ENCODE measurements at places on chromosomes 6 and 20.

- no peak for DNase-seq
Observed at GRCh38 chr6:106626485-106626884, 2.8 kb downstream of the RTN4IP1 start.

GRCh38 chr6:53866226-53866625 lies 71.4 kb downstream of the LRRC1 start:
- no peak for DNase-seq

GRCh38 chr20:57199656-57200405 lies 66.6 kb downstream of the BMP7 start:
- no peak for DNase-seq

- DNase-seq, result no peak
Observed at GRCh38 chr6:134431421-134431859, 113.5 kb upstream of the SGK1 start.

DNA sequence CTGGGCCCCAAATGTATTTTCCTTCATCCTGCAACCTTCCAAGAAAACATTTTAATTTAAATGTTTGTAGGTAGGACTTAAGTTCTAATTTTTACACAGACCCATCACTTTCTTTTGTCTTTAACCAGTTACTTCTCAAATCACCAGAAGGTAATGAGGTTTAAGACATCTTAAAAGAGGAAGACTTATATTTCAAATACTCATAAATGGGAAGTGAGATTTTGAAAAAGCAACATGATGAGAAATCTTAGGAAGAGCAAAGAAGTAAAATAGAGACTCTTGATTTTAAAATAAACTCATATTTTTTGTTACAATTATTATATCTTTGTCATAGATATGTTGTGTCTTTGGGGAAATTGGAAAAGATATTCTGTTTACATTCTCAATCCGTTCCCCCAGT lies 82.3 kb downstream of the SYNE1 start:
- DNase-seq, result no peak

GRCh38 chr20:51357543-51357942 lies 185.0 kb downstream of the NFATC2 start:
- DNase-seq, result no peak

- peak; percentile 23 for DNase-seq
Observed at GRCh38 chr6:41492261-41492891, 53.8 kb upstream of the FOXP4 start.

GRCh38 chr6:144429753-144430152 lies 144.6 kb downstream of the UTRN start:
- no peak for DNase-seq

- no peak for DNase-seq
Observed at GRCh38 chr6:81996414-81996813, 243.9 kb upstream of the TENT5A start.

DNA sequence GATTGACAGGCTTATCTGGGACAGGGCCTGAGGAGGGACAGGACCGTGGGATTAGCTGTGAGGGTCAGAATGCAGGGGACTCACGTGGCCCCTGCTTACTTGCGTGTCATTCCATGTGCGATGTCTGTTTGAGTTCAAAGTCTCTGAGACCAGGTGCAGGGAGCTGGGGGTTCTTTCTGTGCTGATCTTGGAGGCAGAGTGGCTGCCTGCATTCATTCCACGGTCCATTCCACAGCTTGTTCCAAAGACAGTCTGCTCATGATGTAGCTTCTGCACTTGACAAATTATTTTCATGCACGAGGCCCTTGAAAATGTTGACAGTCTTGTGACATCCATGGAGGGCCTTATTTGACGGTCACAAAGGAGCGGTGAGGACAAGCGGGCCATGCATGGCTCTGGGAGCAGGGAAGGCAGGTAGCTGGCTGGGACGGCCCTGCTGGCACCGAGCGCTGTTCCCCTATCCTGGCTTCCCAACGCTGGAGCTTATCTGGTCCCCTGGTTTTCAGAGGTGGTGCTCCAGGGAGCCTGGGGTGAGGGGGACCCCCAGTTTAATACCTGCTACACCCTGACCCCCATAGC lies 156.3 kb upstream of the RNF24 start:
- DNase-seq, result no peak

GRCh38 chr6:75101896-75102295 lies 104.0 kb downstream of the COL12A1 start:
- DNase-seq, result no peak

DNA sequence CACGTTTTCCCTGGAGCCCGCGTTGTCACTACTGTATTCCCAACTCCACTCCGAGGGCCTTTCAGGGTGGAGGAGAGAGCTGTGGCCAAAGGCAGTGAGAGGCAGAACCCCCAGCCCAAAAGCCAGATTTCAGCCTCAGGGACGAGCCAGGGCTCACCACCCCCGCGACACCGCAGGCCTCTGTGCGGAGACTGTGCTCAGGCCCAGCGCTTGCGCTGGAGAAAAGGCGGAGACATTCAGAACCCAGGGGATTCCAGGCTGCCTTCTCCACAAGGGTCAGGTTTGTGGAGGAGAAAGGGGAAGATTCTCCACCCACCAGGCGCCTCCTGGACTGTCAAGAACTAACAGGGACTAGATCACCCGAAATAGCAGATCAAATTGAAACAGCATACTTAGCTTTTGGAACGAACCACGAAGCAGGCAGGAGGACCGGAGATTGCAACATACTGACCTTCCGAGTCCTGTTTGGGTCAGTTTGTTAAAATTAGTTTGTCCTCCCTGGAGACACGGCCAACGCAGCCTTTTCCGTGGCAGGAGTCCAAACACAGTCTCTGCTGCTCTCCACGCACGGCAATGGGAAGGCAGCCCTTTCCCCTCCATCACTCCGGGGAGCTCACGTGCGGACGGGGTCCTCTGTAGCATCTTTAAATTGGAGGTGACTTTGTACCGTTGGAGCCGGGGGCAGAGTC lies 14.4 kb downstream of the DLL1 start:
- DNase-seq, result no peak

DNA sequence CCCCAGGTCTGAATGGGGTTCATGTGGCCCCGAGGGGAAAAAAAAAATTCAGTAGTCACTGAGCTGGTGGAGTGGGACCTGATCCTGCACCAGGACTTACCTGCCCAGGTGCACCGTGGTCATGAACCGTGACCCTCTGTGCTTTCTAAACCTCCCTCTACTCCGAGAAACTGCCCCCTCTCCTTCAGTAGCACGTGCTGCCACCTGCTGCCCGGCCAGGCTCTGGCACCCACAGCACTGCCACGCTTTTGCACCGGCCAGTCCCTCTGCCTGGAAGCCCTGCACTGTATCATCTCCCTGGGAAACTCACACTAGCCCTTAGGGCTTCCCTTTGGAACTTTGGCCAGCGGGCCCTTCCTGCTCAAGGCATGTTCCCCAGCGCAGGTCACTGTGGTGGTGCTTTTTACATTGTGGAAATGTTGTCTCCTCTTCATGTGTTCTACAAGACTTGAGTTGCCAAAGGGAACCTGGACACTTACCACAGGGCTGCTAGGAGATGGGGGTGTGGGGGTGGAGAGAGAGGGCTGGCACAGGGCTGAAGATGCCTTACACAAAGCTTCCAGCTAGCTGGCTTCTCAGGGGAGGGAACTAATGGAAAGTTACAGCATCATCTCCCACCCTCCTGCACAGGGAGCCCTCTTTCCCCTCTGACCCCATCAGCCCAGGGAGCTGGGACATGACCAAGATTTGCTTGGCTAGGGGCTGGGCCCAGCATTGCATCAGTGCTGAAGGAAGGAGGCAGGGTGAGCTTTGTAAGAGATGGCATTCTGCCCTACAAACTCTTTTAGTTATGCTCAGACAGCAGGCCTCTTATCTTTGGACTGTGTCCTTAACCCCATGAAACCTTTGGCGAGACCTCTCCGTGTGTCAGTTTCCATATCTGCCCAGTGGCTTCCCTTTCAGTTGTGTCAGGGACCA lies 2.5 kb upstream of the PTPRT start:
- no peak for DNase-seq

DNA sequence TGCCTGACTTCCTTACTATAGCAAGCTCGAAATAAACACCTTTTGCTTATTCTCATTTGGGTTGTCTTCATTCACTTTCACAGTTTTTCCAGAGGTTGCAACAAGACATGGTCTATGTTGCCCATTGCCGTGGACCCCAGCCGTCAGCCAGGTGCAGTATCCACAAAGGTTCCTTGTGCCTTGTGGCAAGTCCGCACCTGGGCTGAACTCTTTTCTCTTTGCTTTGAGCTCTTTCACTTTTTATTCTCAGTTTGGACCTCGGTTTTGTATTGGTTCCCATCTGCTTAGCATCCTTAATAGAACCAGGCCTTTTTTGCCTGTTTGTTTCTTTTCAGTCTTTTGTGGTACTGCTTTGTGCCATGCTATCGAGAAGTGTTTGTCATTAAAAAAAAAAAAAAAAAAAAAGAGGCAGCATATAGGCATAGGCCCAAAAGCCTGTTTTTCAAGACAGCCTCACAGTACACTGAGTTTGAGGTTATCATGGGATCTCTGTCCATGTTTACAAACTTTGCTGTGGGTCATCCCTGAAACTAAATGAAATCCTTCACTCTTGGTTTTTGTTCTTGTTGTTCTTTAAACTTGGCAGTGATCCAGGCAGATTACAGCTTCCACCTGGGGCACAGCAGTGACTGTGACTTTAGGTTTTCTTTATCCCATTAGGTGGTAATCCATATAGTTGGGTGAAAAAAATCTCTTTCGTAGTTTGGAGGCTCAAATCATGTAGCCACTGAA lies 33.3 kb downstream of the GSTA3 start:
- DNase-seq, result no peak

DNA sequence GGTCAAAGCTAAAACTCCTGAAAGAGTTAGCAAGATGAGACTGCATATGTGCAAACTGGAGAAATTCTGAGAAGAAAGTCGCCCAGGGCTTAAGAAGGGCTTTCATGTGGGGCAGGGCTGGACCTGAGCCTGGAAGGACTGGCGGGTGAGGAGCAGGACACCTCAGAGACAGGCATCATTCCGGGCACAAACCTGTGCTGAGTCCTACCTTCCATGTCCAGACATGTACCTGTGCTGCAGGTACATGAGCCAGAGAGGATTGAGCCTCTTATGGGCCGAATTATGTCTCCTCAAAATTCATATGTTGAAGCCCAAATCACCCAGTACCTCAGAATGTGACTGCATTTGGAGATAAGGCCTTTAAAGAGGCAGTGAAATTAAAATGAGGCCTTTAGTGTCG lies 171.0 kb downstream of the QRSL1 start:
- DNase-seq, result no peak

- DNase-seq, result no peak
Observed at GRCh38 chr6:54935739-54936138, 89.2 kb downstream of the FAM83B start.

GRCh38 chr20:17142666-17143065 lies 84.2 kb upstream of the PCSK2 start:
- DNase-seq, result no peak

DNA sequence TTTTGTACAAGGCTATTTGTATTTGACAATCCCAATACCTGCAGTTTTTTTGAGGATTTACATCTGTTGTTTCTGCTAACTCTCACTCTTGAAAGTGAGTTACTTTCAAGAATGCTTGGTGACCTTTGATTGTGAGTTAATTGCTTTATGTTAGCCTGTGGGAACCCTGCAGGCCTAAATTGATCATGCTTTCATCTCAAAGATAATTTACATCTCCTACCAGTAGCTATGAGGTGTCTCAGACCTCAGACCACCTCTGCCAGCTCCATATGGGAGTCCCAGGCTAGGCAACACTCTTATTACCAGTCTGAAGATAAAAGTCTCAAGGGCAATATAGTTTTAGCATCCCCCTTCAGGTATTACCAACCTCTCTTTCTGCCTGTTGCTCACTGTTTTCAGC lies 116.4 kb upstream of the THEMIS start:
- no peak for DNase-seq

DNA sequence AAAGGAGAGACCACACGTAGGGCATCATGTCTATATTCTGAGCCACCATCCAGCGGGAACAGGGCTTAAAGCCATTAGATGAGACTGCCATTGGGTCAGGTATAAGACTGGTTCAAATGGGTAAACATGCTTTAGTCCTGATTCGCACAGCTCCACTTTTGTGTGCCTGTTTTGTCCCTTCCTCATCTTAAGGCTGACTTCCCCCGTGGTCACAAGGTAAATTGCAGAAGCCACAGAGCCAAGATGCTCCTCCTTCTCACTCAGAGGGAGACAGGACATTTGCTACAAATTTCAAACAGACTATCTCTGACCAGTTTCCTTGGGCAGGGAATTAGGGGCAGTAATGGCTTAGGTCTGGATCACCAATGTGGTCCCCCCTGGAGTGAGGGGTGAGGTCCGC lies 11.4 kb upstream of the IFNGR1 start:
- DNase-seq, result no peak

- DNase-seq, result no peak
Observed at GRCh38 chr6:16810411-16810810, 49.2 kb upstream of the ATXN1 start.

- DNase-seq, result no peak
Observed at GRCh38 chr6:155212106-155212505, 51.7 kb upstream of the CLDN20 start.

DNA sequence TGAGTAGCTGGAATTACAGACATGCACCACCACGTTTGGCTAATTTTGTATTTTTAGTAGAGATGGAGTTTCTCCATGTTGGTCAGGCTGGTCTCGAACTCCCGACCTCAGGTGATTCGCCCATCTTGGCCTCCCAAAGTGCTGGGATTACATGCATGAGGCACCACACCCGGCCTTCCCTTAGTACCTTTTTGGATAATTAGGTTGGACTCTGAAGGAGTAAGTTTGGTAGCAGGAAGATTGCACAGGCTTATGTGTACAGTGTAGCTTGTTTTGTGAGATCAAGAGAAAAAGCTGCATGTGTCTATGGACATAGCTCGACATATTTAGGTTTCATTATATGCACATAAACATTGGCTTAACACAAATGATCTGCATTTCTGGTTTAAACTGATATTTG lies 116.8 kb downstream of the NCOA3 start:
- no peak for DNase-seq

DNA sequence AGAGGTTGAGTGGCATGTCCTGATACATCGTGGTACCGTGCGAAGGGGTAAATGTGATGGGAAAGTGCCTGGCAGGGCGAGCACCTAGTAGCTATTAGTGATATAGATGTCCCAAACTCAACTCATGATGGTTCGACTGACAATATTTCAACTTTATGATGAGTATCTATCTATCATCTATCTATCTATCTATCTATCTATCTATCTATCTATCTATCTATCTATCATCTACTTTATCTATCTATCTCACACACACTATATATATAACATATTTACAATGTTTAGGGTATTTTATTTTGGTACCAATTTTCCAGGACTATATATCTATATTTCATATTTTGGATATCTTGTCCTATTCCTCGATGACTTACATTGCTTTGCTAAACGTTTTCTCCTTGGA lies 5.5 kb downstream of the BCAS1 start:
- DNase-seq, result no peak
